ENCODE measurements at places on chromosomes 12 and 14.

DNA sequence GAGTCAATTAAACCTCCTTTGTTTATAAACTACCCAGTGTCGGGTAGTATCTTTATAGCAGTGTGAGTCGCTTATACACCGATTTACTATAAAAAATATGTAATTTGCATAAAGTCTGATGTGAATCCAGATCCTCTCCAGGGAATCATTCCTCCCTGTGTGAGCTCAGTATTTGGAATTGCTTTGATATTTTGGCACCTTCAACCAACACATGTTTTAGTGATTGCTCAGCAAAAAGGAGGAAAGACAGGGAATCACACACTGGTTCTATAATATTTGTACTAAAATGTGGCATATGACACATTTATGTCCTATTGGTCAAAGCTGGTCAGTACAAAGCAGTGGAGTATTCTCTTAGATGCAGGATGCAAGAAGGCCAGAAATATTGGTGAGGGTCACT is 703.9 kb upstream of the ATXN7L3B start:
- no peak for DNase-seq

GRCh38 chr14:76759589-76759988 is 1.7 kb upstream of the VASH1 start:
- no peak for DNase-seq

DNA sequence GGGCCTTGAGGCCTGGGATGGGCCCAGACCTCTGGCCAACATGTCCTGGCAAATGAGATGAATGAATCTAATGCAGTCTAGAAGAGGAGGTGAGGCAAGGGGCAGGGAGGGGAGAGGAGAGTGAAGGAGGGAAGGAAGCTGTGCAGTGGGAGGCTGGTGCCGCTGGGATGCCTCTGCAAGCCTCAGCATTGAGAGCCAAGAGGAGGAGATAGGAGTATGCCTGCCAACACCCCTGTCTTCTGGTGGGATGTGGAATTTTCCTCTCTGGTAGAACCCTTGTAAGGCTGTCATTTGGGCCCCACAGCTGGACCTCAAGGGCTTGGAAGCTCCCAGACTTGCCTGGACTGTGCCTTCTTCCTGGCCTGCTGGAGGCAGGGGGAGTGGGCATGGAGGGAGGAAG is 21.9 kb downstream of the KRT80 start:
- DNase-seq: no peak

- no peak for DNase-seq
Observed at GRCh38 chr12:18267427-18268099, 6.2 kb downstream of the PIK3C2G start.

DNA sequence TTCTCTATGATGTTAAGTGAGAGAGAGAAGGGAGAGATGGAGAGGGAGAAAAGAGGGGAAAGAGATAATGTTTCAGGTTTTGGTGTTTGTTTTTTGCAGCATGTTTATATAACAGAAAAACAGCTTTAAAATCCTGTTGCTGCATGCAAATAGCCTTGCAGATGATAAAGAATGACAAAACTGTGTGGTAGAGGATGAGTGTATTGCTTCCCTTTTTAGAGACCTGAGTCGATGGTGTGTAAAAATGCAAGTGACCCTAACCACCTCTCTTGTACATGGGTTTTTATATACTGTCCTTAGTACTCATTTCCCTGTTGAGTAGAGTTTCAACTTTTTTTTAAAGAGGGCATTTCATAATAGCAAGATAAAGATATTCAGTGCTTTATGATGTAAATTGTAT is 249.1 kb downstream of the AKAP6 start:
- no peak for DNase-seq

- no peak for DNase-seq
Observed at GRCh38 chr14:73888460-73888725, 1.7 kb downstream of the ZNF410 start.

DNA sequence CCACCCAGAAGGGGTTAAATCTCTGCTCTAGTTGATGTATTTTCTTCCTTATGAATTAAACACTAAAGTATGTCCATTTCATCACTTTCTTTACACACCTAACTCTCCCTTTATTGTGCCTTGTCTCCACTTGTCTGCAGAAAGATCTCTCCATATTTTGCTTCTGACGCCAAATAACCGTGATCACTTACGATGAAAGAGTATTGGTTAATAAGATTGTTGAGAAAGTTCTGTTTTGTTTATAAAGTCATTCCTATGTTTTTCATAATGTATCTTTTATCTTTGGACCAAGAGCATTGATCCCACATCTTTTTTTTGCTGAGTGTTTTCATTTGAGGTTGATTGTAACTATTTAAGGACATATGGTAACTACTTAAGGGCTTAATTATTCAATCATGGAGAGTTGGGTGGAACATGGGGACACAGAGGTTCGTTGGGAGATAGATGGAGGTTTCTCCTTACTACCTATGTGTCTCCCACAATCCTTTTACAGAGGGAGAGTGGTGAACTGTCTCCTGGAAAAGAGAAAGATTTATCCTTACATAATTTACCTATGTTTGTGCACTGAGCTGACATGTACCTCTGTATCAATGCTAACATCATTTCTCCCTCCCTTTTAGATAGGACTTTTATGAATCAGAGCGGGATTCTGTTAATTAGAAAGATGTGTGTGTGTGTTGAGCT is 120.7 kb upstream of the SLC38A2 start:
- DNase-seq: no peak

- DNase-seq: peak; percentile 98
Observed at GRCh38 chr14:61472011-61472672, 150.8 kb downstream of the PRKCH start.

GRCh38 chr14:64704743-64705380 is 638 bp downstream of the PLEKHG3 start:
- DNase-seq: no peak

GRCh38 chr12:4562034-4562657 is at the start of gene DYRK4:
Gene DYRK4, plus strand, starts transcription at chr12:4562208. Its CDS starts 38 bp downstream, at chr12:4562246.
- no peak for DNase-seq

DNA sequence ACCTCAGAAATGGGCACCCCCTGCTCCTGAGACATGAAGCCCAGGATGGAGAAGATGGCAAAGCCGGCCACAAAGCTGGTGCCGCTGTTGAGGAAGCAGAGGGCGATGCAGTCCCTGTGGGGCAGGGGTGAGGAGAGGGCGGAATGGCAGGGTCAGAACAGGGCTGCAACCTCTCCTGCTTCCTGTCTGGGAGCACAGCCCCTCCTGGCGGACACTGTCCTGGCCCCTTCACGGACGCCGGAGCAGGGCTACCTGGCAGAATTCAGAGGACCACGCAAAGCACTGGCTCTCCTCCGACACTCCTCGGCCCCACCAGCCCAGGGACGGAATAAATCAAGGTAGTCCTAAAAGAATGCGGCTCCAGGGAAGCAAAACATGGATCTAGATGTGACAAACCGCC is 12.4 kb upstream of the SLC6A12 start:
- DNase-seq: no peak

DNA sequence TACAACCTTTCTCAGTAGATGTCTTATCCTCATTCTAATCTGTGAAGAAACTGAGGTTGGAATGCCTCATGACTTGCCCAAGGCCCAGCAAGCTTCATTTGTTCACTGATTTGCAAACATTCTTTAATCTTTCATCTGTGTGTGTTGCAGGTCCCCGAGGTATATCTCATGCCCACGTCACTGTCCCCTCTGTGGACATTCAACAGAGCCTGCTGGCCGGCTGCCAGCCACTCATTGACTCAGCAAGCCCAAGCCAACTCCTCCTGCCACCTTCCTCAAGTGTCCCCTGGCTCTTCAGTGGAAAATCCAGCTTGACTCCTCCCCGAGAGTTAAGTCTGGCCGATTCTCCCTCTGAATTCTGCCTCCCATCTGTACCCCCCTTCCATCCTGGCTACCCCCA is 1.9 kb upstream of the DCAF4 start:
- no peak for DNase-seq

- peak; percentile 39 for DNase-seq
Observed at GRCh38 chr12:58288190-58288589, 346.8 kb downstream of the ATP23 start.

- no peak for DNase-seq
Observed at GRCh38 chr12:48826209-48826855, 8.0 kb downstream of the CACNB3 start.

DNA sequence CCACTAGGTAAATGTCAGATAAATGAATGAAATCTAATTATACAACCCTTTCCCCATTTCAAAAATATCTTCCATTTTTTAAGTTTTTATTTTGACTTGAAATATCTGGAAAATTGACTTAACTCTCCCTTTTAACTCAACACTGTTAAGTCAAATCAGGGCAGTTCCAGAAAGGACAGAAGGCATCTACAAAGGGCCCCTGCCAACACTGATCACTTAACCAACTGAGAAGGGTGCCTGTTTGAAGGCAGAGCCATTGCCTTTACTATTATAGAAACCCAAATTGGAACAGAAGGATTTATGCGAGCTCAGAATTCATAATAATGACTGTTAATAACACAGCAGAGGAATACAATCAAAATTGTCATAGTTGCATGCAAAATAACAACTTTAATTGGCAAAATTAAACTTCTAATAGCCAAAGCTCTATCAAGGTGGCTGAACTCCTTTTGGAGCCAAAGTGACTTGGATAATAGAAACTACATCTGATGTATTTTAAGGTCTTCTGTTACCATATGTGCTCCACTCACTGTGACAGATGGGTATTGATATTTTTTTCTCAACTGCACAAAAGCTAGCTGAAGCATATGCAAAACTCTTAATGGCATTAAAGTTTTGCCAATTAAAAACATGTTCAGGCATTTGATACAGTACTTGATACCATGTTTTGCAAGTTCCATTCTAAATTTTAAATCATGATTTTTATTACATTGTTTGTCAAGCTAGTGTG is 383.8 kb downstream of the NOVA1 start:
- DNase-seq: no peak

- DNase-seq: peak; percentile 53
Observed at GRCh38 chr12:123141615-123142517, 9.0 kb downstream of the PITPNM2 start.

DNA sequence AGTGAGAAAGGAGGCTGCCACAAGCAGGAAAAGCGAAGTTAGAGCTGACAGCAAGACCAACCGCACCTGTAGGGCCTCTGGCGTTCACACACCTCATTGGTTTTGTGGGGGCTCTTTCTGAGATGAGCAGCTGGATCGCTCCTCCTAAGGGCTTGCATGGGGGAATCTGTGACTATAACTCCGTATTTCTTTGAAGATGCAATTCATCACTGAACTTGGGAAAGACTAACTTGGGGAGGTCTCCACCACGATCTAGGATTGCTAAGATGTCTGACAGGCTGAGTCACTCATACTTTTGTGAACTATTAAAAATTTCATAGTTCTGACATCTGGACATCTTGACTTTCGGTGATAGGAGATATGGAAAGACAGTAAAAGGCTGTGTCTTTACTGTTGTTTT is 173.6 kb downstream of the ETV6 start:
- DNase-seq: peak; percentile 59

DNA sequence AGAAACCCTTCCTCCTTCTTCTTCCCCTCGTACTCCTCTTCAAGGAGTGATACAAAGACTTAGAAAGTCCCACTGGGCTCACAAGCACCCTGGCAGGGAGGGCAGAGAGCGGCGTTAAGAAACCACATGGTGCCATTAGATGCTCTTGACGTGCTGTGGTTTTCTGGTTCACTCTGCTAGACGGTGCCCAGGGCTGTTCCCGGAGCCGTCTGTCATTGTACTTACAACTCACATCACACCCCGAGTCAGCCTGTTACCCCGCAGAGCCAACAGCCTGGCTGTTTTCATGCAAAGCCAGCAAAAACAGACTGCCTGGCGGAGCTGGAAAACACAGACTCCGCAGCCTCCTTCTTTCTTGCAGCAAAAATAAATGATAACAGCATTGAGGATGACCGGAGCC is 232.6 kb upstream of the TBX3 start:
- DNase-seq: no peak

DNA sequence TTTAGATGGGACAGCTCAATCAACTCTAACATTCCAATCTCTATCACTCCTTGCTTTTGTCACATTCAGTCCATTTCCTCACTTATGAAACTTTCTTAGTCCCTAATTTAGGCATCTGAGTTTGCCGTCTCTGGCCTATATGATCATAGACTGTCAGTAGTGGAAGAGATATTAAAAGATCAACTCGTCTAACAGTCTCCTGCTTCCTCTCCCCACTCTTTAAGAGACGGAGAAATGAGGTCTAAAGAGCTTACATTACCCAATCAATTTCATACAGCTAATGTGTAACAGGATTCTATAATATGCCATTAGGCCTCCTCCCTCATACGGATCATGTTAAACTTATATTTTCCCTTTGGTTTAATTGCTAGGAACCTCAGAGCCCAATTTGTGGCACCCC is 6.5 kb upstream of the ATP23 start:
- no peak for DNase-seq

- DNase-seq: no peak
Observed at GRCh38 chr12:68102731-68103130, 56.8 kb downstream of the IFNG start.

DNA sequence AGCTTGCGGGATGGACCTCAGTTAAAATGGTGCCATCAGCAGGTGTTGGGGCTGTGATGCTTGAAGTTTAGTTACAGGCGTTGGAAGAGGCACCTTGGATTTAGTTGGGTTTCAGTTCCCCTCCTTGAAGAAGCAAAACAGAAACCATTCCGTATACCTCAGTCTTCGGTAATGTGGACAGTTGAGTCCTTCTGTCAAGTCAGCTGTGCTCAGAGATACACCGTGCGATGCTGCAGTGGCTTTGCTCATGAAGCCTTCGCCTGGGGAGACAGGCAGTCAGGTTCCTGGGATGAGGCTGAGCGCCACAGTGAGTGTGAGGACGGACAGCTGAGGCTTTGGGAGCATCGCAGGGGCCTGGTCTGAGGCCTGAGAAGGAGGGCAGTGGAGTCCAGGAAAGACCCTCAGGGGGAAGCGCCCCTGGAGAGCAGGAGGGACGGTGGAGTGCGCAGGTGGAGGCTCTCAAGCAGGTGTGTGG is 7.4 kb downstream of the RAN start:
- no peak for DNase-seq

DNA sequence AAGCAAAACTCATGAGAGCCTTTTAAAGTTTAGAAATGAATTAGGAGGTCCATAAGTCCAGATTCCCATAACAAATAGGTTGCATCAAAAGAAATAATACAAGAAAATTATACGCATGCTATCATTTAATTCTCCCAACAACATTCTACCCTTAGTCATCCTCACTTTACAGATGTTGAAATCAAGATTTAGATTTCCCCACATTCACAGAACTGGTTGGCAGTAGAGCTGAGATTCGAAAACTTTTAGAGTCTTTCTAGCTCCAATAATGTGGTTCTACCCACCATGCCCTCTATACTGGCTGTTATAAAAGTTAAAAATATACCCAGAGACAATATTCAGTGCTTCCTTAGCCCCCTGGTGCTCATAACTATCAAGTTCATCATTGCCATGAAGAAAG is 56.6 kb upstream of the METAP2 start:
- no peak for DNase-seq

- DNase-seq: peak; percentile 39
Observed at GRCh38 chr14:103840014-103840413, 7.4 kb downstream of the PPP1R13B start.

- no peak for DNase-seq
Observed at GRCh38 chr12:91604897-91605296, 422.3 kb upstream of the DCN start.

GRCh38 chr14:28774764-28775735 is 8.5 kb downstream of the FOXG1 start:
- DNase-seq: no peak

- no peak for DNase-seq
Observed at GRCh38 chr12:28223025-28223554, 32.8 kb downstream of the CCDC91 start.
